ENCODE measurements at places on chromosomes 5 and 9. TPM values are rescaled to one million over a fixed set of nuclear protein-coding genes. Genes with fewer than 3 reads are reported as not detected.
A peak's percentile ranks its signal among the peaks of the same experiment; 100 is the strongest.

- no peak for DNase-seq
Measured at GRCh38 chr5:154771383-154771901, 16.3 kb downstream of the LARP1 start.

DNA sequence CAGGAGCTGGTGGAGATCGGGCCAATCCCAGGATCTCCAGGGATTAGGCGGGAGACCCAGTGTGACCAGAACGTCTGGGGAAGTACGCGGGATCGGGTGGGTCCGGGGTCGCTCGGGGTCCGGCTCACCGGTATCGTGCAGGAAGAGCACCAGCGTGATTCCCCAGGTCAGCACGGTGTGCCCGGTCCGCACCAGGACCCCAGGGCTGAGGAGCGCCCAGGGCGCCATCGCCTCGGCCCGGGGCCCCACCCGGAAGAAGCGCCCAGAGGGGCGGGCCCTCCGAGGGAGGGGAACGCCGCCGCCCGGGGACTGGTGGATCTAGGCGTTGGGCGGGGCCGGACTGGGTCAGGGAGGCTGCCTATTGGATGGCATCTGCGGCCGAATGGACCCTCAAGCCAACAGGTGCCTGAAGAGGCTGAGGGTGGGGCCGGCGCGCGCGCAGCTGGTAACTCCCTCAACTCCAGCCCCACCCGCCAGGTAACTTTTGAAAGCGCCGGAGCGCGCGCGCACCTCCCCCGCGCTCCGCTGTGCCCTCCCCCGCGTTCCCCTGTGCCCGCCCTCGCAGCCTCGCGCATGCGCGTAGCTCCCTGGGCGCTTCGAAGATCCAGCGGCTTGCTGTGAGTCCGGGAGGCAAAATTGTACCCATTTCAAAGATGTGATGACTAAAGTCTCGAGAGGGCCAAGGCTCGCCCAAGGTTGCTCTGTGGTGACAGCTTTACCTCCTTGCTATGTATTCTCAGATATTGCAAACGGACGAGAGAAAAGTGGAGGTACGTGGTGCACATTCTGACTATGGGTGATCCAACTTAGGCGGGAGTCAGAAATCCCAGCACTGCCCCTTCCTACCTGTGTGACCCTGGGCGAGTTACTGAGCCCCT lies at the start of gene ZDHHC12:
Gene ZDHHC12 (minus strand): TSS at position 262 of the 878 bp plus-strand sequence. CDS start 34 bp downstream, at position 228.
- DNase-seq = peak; percentile 99

- no peak for DNase-seq
Measured at GRCh38 chr5:15495026-15495425, 5.0 kb upstream of the FBXL7 start.

- DNase-seq = no peak
Measured at GRCh38 chr5:134245692-134246091, 19.8 kb upstream of the PPP2CA start.

DNA sequence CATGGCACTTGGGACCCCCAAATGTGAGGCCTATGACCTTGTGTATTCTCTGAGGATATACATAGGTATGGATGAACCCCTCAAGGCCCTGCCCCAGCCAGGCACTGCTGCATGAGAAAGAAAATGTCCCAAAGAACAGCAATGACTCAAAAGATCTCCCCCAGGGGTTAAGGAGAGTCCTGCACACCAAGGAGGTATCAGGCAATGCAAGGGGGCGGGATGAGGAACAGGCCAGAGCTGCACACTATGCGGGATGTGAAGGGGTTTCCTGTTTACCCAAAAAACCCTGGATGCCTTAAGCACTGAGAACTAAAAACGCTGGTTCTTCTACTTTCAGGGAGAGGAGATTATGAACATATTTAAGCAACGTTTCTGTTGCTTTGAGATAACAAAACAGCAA lies 3.4 kb downstream of the RAPGEF1 start:
- DNase-seq = no peak

Gene ALDH1A1
- not detected for total RNA-seq

DNA sequence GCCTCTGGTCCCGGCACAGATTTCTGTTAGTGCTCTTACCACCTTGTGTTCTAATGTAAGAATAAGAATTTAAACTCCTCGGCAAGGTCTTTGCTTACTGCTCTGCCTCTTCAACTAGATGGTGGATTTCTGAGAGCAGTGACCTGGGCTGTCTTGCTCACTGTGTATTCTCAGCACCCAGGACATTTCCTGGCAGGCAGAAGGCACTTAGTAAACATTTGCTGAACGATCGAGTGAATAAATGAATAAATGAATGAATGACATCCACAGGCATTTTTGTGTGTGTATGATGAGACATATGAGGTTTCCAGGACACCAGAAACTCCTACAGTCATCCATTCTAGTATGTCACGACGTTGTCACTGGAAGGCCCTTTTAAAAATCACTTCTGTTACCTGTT lies 143.2 kb downstream of the BOD1 start:
- DNase-seq = no peak

Gene PCDHB15
- total RNA-seq = 0.91 TPM

GRCh38 chr5:6729386-6730310 lies 16.4 kb downstream of the TENT4A start:
- DNase-seq = no peak

Gene FOXD4L4
- 1.2 TPM for total RNA-seq

GRCh38 chr5:155193483-155194107 lies 180.0 kb downstream of the KIF4B start:
- DNase-seq = no peak

Gene PCDHB16
- 1.8 TPM for total RNA-seq

Gene GABBR2
- total RNA-seq = not detected

Gene BRINP1
- not detected for total RNA-seq

DNA sequence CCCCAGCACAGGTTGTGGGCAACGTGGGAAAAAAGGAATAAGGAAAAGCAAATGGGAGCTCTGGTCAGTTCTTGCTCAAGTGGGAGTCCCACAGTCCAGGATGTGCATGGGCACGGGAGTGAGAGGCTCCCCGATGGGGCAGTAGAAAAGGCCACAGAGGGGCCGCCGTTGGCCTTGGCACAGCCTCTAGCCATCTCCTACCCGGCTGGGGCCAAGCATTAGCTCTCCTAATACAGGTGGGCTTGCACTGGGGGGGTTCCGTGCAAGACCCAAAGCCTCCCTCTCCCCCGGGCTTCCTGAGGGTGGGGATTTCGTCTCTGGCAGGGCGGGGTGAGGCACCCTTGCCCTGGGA lies 212.2 kb upstream of the MVB12B start:
- no peak for DNase-seq

DNA sequence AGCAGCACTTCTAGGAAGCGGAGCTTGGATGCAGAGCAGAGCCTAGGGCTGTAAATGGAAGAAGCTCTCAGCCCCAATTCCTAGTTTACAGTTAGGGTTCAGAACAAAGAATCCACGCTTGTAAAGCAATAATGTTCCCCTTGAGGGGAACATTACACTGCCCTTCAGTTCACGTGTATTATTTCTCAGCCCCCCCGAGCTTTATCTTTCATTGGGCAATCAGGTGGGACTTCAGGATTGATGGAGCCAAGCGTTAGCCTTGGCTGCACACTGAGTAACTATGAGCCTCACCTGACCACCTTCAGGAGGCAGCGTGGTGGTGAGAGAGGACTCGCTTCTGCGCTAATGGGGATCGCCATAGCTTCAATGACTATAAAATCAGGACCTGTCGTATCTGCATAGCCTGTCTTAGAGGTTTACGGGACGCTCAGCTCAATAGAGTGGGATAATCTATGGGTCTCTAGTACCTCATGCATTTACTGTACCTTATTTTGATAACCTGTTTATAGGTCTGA lies 157.0 kb upstream of the RASEF start:
- no peak for DNase-seq

Gene SLCO6A1
- not detected for total RNA-seq

Measured in MCF 10A (cell line).